Nephron progenitor cell (in vitro differentiated cells): ENCODE measurements at places on chromosomes 2 and 18.
A peak's percentile ranks its signal among the peaks of the same experiment; 100 is the strongest.

DNA sequence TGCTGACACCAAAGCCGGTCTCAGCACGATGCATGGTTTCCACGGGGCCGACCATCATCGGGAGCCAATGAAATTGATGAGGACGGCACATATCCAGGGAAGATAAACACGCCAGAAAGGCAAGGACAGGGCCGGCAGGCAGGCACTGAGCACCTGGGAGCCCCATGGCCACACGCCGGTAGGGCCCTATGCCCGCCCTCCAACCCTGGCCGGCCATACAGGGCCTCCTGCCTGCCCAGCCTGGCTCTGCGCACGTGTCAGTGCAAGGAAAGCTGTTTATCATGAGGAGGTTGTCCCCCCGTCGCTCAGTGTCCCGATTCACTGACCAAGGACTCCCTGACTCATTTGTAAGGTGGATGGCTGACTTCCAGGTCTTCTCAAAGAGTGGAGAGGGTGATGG, 237.5 kb downstream of the GLI2 start:
- DNase-seq, result no peak

GRCh38 chr2:138707392-138708074, 72.7 kb downstream of the NXPH2 start:
- DNase-seq, result no peak

GRCh38 chr2:219995991-219996765, 368.7 kb downstream of the SLC4A3 start:
- DNase-seq, result no peak

- no peak for DNase-seq
Measured at GRCh38 chr2:205386109-205386508, 296.2 kb upstream of the NRP2 start.

DNA sequence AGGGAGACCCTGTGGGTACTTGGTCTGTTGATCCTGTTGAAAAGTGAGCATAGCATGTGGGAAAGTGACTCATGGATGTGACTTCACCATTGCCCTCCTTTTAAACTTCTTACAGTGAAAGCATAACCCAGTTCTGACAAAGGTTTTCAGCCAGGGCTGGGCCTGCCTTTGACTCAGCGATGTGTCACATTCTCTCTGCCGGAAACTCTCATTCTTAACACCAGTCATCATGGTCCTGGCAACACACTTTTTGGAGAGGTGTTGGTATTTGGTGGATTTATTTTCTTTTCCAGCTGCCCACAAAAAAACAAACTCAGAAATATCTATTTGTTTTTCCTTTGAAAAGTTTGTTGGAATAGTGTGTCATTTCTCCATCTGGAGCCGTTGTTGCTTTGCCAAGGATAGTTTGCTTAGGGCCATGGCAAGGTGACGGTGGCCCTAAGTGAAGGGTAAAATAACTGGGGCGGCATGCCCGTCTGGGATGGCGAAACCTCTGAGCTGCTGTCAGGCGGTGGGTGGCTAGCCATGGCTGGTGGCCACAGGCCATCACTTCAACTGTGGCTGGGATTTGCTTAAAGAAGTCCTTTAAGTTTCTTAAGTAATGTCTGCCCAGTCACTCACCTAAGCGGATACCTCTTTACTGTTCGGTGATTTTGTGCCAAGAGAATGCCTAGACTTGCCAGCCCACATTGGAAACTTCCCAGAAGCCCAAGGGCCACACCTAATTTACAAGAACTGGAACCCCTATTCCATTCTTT, 123.3 kb downstream of the LTBP1 start:
- DNase-seq, result no peak

DNA sequence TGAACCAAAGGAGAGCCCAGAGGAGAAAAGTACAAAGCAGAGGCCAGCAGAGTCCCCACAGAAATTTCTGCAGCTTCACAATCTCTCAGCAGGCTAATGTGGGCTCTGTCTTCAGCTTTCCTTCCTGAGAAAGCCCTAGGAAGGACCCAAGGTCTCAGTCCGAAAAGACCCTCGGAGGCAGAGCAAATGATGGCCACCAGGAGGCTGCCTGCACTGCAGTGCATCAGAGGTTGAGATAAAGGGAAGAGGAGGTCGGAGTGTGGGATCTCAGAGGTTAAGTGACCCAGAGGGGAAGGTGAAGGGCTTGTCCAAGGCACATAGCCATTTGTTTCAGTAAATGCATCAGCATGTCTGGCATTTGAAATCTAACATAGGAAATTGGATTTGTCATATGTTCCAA, 299.1 kb upstream of the SLC14A2 start:
- no peak for DNase-seq

DNA sequence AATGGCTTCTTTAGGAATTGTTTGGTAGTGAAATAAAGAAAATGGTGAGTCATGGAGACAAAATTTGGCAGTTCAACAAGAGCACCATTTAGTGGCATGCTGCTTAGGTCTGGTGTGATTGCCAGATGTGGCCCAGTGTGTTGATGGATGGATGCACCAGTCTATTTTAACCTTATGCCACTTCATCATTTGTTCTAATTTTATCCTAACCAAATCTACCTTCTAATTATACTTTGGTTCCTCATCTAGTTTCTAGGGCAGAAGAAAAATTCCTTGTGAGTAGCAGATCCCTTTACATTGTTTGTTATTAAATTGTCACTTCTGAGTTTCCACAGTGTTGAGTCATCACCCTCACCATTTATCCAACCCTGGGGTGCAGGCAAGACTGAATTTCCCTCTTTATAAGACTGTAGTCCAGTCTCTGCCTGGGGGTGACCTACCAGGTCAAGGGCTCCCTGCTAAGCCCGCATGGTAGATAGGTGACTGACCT, 32.5 kb downstream of the NABP1 start:
- no peak for DNase-seq

DNA sequence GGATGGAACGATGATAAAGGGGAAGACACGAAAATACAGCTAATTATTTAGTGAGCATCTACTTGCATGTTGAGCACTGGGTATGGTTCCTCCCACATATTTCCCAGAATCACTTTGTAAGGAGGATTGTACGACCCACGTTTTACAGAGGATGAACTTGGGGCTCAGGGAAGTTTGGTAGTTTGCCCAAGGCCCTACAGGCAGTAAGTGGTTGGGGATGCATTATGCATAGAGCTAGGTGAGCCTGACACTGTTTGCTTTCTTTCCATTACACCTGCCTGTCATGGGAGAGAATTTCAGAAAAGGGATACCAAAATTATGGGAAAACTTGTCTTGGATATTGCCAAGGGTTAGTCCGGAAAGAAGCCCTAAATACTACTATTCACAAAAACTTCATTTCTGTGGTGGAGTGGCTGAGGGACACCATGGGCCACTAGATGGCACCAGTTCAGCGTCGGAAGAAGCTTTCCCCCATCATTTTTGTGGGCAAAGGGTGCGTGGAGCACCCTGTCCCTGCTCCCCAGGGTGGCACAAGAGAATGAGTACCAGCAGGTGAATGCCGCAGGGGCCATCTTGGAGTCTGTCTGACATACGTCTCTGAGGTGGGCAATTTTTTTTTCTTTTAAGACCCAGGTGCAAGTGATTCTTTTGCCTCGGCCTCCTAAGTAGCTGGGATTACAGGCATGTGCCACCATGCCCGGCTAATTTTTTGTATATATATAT, 23.5 kb upstream of the C18orf32 start:
- peak; percentile 56 for DNase-seq

GRCh38 chr2:38561691-38562090, 41.0 kb downstream of the HNRNPLL start:
- no peak for DNase-seq
